Hematopoietic multipotent progenitor cell treated with erythropoietin and hydrocortisone succinate and interleukin-3 and kit ligand, for 17 days (in vitro differentiated cells): ENCODE measurements at places on chromosomes 1 and 21.
A peak's percentile ranks its signal among the peaks of the same experiment; 100 is the strongest.

GRCh38 chr21:45570826-45571601 is 28.8 kb upstream of the SLC19A1 start:
- no peak for DNase-seq

GRCh38 chr1:38138498-38139233 is 92.1 kb upstream of the POU3F1 start:
- no peak for DNase-seq

- DNase-seq: no peak
Observed at GRCh38 chr1:59331686-59332620, 35.1 kb downstream of the FGGY start.

DNA sequence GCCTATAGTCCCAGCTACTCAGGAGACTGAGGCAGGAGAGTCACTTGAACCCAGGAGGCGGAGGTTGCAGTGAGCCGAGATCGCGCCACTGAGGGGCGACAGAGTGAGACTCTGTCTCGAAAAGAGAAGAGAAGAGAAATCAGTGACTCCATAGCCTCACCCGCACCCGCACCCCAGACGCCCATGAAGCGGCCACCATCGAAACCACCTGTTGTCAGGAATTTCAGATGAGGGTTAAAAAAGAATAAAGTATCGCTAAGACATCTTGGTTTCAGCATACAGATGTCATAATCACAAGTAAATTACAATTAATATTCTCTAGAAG is 47.4 kb downstream of the NPHP4 start:
- no peak for DNase-seq

- DNase-seq: no peak
Observed at GRCh38 chr1:54248966-54249365, 49.0 kb downstream of the MRPL37 start.

DNA sequence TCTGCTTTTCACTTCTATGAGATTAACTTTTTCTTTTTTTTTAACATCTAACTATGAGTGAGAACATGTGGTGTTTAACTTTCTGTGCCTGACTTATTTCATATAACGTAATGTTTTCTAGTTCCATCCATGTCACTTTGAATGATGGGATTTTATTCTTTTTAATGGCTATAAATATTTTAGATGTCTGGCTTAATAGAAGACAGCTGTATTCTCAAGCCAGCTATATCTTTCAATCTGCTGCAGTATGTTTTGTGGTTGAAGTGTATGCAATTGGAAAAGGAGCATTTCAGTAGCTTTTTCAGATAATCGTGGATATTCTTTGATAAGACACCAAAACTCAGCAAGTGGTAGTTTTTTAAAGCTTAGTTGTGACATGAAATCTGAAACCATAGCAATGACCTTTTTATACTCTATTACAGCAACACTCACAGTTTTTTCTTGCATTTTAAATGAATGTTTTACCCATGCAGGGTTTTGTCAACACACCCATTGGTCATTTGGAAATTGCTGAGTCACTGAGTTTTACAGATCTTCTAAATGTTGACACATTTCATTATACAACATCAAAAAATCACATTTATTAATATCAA is 5.7 kb upstream of the SVBP start:
- peak; percentile 84 for DNase-seq

DNA sequence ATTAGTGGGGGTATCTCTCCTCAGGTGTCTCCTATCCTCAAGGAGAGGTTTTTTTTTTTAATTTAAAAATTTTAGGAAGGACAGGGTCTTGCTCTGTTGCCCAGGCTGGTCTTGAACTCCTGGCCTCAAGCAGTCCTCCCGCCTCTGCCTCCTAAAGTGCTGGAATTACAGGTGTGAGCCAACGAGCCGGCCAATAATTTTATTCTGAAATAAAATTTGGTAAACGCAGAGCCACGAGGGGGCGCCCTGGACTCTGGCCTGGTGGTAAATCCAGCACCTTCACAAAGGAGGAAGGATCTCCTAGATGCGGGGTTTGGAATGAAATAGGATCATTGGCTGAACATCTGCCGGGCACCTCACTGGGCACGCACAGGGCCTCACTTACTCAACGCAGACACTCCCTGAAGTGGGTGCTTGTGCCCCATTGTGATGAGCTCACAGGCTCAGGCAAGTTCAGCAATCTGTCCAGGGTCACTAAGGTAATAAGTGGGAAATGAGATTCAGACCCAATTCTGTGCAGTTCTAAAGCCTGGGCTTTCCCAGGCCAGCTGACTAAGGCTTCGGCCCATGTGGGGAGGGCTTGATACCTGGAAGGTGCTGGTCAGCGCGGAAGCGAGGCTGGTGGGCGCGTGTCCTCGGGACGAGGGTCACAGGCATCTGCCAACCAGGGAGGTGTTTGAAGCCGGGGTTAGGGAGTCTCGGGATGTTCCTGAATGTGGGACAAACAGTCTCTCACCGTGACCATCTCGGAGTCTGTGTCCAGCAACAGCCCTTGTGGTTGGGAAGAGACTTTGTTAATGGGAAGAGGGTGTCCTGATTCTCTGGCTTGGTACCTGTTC is 32.7 kb upstream of the ETV3 start:
- peak; percentile 48 for DNase-seq

GRCh38 chr1:209248649-209249279 is 334.8 kb upstream of the CAMK1G start:
- peak; percentile 59 for DNase-seq
